ENCODE measurements at places on chromosomes 4 and X. TPM values are rescaled to one million over a fixed set of nuclear protein-coding genes. Genes with fewer than 3 reads are reported as not detected.

The MAGIX gene
- polyA plus RNA-seq, result 0.32 TPM

The OTUD5 gene
- 72.7 TPM for polyA plus RNA-seq

The BEND2 gene
- 0.02 TPM for polyA plus RNA-seq

The GAGE12F gene
- not detected for polyA plus RNA-seq

The RGN gene
- 49.4 TPM for polyA plus RNA-seq

- no peak for DNase-seq
- no peak overlapping the region for H3K27ac ChIP-seq
- H3K4me1 ChIP-seq, result no peaks in the 10 kb centered on the region
Measured at GRCh38 chrX:150459196-150459595, 96.1 kb downstream of the MAMLD1 start.

DNA sequence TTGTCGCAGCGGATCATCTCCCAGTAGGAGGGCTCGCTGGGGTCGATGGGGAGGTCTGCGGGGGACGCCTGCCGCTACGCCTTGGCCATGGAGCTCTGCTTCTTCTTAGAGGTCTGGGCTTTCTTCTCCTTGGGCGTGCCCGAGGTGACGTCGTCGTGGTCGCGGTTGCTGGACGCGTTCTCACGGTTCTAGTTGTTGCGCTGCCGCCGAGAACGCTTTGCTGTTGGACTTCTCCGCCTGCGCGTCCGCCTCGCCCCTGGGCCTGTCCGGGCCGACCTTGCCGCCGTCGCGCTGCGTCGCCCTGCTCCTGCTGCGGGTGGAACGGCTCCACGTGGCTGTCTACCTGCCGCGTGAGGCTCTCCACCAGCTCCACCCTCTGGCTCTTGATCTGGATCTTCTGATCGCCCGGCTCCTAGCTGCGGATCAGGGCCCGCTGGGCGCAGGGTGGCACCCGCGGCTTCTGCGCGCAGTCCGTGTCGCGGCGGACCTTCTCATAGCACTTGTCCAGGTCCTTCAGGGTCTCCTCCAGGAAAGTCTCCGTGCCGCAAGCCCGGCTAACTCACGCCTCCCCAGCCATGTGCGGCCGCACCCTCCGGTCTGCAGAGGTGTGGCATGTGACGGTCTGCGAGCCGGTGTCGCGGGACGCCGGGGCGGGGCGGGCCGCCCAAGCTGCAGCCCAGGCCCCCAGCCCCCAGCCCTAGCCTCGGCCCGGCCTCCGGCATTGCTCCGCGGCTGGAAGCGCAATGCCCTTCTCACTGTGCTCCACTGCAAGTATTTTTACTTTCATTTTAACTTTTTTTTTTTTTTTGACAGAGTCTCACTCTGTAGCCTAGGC is 40.5 kb upstream of the OGT start:
- no peak overlapping the region for H3K27ac ChIP-seq
- no peaks in the 10 kb centered on the region for H3K36me3 ChIP-seq
- H3K4me1 ChIP-seq, result no peaks in the 10 kb centered on the region
- no peaks in the 10 kb centered on the region for H3K27me3 ChIP-seq
- DNase-seq, result peak; percentile 46
- H3K4me3 ChIP-seq, result peak overlapping the region; percentile 42

DNA sequence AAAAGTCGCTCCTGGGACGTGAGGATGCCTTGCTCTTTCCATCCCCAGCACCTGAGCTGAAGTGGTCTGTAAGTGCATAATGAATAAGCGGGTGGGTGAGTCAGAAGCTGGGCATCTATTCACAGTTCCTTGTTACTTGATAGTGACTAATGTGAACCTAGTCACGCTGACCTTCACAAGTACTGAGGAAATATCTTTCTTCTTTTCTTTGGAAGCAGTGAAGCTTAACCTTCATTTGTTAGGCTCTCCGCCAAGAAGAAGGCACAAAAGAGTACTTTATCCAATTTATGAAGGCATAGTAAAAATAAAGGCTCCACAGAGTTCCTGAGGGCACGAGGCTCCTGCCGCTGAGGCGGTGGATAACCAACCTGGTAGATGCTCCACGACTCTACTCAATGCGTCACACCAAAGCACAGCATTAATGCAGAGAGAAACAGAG is 475.7 kb upstream of the SLIT2 start:
- H3K27ac ChIP-seq, result no peak overlapping the region
- DNase-seq, result no peak
- H3K4me3 ChIP-seq, result no peak overlapping the region
- H3K36me3 ChIP-seq, result no peaks in the 10 kb centered on the region

- no peak for DNase-seq
- peaks cover 14% of the 10 kb centered on the region for H3K4me1 ChIP-seq
- H3K27me3 ChIP-seq, result no peaks in the 10 kb centered on the region
- H3K27ac ChIP-seq, result no peak overlapping the region
- H3K36me3 ChIP-seq, result no peaks in the 10 kb centered on the region
- H3K4me3 ChIP-seq, result no peak overlapping the region
Measured at GRCh38 chr4:40952217-40952616, 202.5 kb downstream of the NSUN7 start.

DNA sequence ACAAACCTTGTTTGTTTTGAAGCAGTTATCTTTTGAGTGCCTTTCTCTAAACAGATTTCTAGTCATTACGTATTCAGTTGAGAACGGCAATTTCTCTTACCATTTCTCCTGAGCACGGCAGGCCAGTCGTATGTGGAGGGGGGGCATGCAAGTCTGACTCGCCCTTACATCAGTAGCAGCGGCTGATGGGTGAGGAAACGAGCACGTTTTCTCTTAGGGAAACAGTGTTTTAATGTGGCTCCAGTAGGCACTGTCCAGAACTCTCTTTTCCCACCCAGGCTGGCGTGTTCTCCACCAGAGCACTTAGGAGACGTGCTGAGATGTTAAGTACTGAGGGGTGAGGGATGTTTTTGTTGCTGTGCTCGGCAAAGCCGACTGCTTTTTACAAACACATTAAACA is 240.5 kb downstream of the STIM2 start:
- H3K27ac ChIP-seq, result no peak overlapping the region
- no peak overlapping the region for H3K4me3 ChIP-seq
- DNase-seq, result no peak
- no peaks in the 10 kb centered on the region for H3K27me3 ChIP-seq

GRCh38 chr4:162804351-162804924 is 362.3 kb downstream of the NAF1 start:
- H3K4me1 ChIP-seq, result no peaks in the 10 kb centered on the region
- no peaks in the 10 kb centered on the region for H3K36me3 ChIP-seq
- DNase-seq, result no peak
- no peak overlapping the region for H3K27ac ChIP-seq
- no peaks in the 10 kb centered on the region for H3K27me3 ChIP-seq
